CD8-positive, alpha-beta memory T cell (primary cell): ENCODE measurements at places on chromosomes 7 and 10. TPM values are rescaled to one million over a fixed set of nuclear protein-coding genes. Genes with fewer than 3 reads are reported as not detected.

Gene MMRN2
- not detected for total RNA-seq

Gene KLLN
- total RNA-seq: 1.1 TPM

Gene LHPP
- 6.3 TPM for total RNA-seq

Gene ADGRA1
- total RNA-seq: not detected

Gene HOXA6
- total RNA-seq: not detected

Gene IGF2BP3
- 0.13 TPM for total RNA-seq

Gene ANKRD7
- total RNA-seq: 1.8 TPM

Gene MMP21
- not detected for total RNA-seq
